ENCODE measurements at places on chromosomes 3 and 15.

- no peak for DNase-seq
Observed at GRCh38 chr3:168802766-168803165, 707.0 kb upstream of the GOLIM4 start.

DNA sequence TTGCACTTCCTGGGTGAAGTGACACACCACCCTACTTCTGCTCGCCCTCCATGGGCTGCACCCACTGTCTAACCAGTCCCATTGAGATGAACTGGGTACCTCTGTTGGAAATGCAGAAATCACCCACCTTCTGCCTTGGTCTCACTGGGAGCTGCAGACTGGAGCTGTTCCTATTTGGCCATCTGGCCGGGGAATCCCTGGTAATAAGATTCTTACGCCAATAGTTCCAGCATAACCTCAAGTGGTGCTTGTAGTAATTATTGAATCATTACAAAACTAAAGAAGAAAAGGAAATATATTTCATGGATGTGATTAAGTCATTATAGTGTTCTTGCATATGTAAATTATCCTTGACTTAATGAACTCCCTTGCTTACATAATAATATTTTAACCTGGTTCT is 841.9 kb downstream of the CADM2 start:
- no peak for DNase-seq

DNA sequence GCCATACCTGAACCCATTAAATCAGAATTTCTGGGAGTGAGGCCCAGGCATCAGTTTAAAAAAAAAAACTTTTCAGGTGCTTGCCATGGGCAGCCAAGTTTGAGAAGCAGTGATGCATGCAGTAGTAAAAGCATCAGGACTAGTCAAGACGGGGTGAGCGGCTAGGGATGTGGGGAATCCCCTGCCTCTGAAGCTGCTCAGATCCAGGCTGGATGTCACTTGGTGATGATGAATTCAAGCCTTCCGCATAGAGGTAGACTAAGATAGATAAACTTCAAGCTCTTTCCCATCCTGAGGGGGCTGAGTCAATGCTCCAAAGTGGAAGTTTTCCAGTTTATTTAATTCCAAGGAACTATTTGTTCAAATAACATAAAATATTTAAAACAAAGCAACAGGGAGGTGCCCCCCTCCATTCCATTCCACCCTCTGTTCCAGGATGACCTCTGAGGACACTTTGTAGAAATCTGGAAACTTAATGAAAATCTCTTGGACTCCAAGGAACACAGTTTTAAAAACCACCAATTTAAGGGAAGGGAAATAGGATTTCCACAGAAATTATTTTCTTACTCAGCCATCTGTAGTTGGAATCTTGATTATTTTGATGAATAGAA is 100.4 kb upstream of the NR2E3 start:
- DNase-seq: no peak

DNA sequence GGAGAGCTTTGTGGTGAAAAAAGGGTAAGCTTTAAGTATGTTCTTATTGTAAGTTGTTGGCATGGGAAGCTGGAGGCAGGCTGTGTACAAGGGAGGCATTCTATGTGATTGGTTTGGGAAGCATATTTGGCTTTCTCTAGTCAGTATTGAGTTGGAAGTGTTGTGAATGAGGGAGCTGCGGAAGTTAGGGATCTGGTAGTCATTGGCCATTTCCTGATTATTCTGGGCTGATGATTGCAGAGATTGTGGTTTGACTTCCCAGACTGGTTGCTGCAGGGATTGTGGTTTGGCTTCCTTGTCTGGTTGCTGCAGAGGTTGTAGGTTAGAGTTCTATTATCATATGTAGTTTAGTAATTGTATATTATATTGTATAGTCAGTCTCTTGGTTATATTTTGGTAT is 21.0 kb downstream of the STXBP5L start:
- DNase-seq: no peak

DNA sequence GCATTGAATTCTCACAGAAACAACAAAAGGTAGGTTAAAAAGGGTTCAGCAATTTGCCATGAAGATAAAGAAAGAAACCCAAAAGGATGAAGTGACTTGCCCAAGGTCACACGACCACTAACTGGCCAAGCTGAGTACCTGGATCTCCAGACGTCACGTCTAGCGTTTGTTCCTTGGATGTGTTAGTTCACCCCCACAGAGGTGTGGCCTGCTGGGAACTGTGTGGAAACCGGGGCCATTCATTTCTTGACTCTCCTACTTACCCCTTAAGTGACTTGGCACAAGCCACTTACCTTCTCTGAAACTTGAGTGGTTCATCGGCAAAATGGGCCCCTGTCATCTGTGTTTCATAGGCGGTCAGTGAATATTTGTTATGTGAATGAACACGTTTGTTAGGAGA is 244.3 kb upstream of the SLCO3A1 start:
- DNase-seq: no peak

DNA sequence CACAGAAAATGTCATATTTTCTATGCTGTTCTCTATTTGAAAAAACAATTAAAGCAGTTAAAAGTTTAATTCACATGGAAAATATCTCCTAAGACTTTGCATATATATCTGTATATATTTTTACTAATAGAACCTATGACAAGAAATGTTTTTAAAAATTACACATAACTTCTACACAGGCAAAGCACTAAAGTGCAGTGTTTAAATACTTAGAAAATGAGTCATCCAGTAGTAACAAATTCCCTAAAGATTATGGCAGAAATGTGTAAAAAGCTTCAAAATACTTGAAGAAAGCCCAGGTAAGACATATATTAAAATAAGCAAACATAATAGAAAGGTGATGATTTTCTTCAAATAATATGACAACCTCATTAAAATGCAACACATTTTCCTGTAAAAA is 236.6 kb downstream of the TBC1D5 start:
- no peak for DNase-seq

DNA sequence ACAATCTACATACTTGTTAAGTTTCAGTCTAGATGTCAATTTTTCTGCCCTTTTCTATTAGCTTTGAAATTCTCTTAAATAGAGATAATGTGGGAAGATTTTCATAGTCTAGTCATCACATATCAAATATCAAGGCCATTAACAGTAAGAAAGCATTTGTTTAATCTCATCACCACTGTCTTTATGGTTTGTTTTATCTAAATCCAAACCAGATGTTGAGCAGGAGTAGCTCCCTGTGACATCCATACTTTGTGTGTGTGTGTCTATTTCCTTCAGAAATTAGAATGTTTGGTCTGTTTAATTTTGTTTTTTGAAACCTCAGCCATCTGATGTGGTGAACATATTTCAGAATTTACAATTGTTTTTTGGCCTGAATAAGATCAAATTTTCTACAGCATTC is 23.1 kb upstream of the GOLGA8B start:
- no peak for DNase-seq

DNA sequence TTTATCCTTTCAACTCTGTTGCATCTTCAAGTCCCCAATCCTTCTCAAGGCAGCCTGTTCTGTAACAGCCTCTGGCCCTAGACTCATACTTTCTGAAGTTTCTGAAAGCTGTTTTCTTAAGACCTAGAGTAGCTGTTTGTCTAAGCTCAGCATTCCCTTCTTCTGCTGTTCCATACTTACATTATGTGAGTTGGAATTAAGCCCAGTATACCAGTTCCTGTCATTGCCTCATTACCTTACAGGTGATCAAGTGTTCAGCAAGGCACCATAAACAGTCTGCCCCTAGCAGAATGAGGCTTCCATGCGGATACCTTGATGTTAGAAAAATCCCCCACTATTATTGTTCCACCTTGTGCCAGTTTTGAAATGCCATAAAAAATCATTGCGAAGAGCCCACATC is 180.6 kb downstream of the PLCL2 start:
- no peak for DNase-seq

DNA sequence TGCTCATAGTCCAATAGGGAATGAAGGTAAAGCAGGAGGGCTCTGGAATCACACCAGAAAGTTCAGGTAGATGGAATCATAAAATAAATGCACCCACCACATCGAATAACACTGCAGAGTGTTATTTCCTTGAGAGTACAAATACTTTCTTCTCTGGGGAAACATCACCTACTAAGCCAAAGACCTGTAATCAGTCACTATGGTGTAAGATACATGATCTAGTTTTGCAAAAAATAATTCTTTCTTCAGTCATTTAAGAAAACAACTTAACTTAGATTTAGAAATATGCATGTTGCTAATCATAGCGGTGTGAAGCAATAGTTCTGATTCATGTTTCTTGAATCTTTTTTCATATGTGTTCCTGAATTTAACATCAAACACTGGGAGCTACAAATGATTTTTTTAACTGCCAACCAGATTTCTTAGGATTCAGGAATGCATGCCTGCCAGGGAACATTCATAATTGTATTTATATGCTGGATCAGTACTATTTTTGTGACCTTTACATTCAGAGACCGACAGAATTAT is 40.2 kb upstream of the MEIS2 start:
- no peak for DNase-seq

Data from activated CD8-positive, alpha-beta memory T cell treated with anti-CD3 and anti-CD28 coated beads, Interleukin-2, amount 50 U/mL, for 4 hours (primary cell).